ENCODE measurements at places on chromosomes 3 and 15. TPM values are rescaled to one million over a fixed set of nuclear protein-coding genes. Genes with fewer than 3 reads are reported as not detected.
A peak's percentile ranks its signal among the peaks of the same experiment; 100 is the strongest.

GASK1A gene
- not detected for total RNA-seq

AMIGO3 gene
- total RNA-seq, result 0.72 TPM

MYO5C gene
- total RNA-seq, result 0.69 TPM

TEX55 gene
- total RNA-seq, result not detected

DNA sequence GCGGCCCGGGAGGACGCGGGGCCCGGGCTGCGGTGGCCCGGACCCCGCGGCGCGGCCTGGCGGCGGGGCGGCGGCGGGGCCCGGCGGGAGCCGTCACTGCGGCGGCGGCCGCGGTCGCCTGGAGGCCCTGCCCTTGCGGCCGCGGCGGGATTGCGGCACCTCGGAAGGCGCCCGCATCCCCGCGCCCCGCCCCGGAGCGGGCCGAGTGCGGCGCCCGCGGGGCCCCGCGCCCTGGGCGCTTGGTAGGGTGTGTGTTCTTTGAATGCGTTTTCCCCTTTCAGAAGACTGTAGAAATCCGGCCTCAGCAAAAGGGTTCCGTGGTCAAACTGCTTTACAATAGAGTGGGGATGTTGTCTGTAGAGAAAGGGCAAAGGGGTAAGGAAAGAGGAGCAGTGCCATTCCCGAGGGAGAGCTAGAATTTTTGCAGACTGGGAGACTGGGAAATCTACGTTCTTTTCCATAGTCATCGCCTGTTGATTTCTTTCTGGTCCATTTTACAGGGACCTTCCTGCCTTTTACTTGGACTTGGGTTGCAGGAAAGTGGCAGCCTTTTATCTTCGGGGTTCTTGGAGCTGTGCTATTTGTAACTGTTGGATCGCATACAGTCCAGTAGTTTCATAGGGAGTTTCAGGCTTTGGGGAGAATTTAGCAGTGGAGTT lies 630 bp downstream of the SNRK start:
- peaks cover 2% of the 10 kb centered on the region for H3K36me3 ChIP-seq
- H3K27ac ChIP-seq, result peak overlapping the region; percentile 96
- peaks cover 60% of the 10 kb centered on the region for H3K4me1 ChIP-seq
- H3K27me3 ChIP-seq, result no peaks in the 10 kb centered on the region
- no peak for DNase-seq

GRCh38 chr15:81073801-81074200 lies 60.3 kb upstream of the CFAP161 start:
- no peaks in the 10 kb centered on the region for H3K27me3 ChIP-seq
- H3K4me3 ChIP-seq, result no peak overlapping the region
- H3K36me3 ChIP-seq, result peaks cover 2% of the 10 kb centered on the region
- H3K4me1 ChIP-seq, result peaks cover 7% of the 10 kb centered on the region

- peaks cover 31% of the 10 kb centered on the region for H3K4me1 ChIP-seq
- H3K36me3 ChIP-seq, result no peaks in the 10 kb centered on the region
- peak; percentile 73 for DNase-seq
- H3K27me3 ChIP-seq, result no peaks in the 10 kb centered on the region
These were observed 35.3 kb downstream of the ANXA2 start for GRCh38 chr15:60362321-60363086.

DNA sequence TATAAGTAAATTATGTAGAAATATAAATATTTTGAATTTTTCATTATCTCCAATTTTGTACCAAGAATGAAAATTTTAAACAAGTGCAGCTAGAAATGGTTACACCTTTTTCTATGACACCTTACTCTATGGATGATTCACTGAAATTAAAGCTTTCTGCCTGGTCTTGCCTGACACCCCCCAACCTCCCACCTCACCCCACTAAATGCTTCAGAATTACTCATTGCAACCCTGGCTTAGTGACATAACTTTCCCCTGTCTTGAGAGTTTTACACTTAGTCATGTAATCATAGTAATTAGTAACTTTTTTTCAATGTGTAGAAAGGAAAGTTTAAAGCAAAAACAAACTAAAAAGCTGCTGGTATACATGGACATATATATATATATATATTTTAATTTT lies 42.0 kb upstream of the MEIS2 start:
- H3K4me1 ChIP-seq, result no peaks in the 10 kb centered on the region
- no peaks in the 10 kb centered on the region for H3K36me3 ChIP-seq
- no peak overlapping the region for H3K27ac ChIP-seq
- DNase-seq, result no peak
- peaks cover 10% of the 10 kb centered on the region for H3K27me3 ChIP-seq

GRCh38 chr3:127043041-127043641 lies 60.2 kb downstream of the PLXNA1 start:
- H3K36me3 ChIP-seq, result no peaks in the 10 kb centered on the region
- peaks cover 2% of the 10 kb centered on the region for H3K27me3 ChIP-seq
- no peak overlapping the region for H3K27ac ChIP-seq
- no peaks in the 10 kb centered on the region for H3K4me1 ChIP-seq
- no peak overlapping the region for H3K4me3 ChIP-seq

GRCh38 chr3:194960446-194961032 lies 274.9 kb downstream of the FAM43A start:
- H3K27me3 ChIP-seq, result peaks cover 4% of the 10 kb centered on the region
- no peak overlapping the region for H3K27ac ChIP-seq
- no peak overlapping the region for H3K4me3 ChIP-seq
- no peaks in the 10 kb centered on the region for H3K4me1 ChIP-seq
- H3K36me3 ChIP-seq, result no peaks in the 10 kb centered on the region

DNA sequence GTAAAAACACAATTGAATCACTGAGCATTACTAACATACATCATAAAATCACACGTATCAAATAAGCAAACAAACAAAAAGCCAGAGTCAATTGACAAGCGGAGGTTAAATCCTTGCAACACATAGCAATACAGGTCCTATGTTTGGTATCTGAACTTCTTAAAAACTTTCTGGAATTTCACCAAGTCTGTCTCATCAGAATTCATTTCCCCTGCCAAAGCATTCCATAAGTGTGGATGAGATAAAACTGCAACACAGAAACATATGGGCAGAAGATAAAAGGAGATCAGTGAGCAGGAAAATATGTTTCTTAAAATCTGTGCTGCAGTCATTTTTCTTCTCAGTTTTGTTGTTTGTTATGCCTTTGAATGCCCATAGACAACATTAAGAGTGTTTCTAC lies 1155.5 kb downstream of the TBL1XR1 start:
- H3K27me3 ChIP-seq, result no peaks in the 10 kb centered on the region
- no peak overlapping the region for H3K27ac ChIP-seq
- H3K36me3 ChIP-seq, result no peaks in the 10 kb centered on the region
- H3K4me1 ChIP-seq, result no peaks in the 10 kb centered on the region
- H3K4me3 ChIP-seq, result no peak overlapping the region

All from activated T-cell treated with anti-CD3 and anti-CD28 coated beads, Interleukin-2, amount 50 U/mL, for 72 hours (primary cell).